NCI-H1105 treated with DMSO at 0.1 percent for 48 hours (cell line): ENCODE measurements at places on chromosomes 11 and 22.

DNA sequence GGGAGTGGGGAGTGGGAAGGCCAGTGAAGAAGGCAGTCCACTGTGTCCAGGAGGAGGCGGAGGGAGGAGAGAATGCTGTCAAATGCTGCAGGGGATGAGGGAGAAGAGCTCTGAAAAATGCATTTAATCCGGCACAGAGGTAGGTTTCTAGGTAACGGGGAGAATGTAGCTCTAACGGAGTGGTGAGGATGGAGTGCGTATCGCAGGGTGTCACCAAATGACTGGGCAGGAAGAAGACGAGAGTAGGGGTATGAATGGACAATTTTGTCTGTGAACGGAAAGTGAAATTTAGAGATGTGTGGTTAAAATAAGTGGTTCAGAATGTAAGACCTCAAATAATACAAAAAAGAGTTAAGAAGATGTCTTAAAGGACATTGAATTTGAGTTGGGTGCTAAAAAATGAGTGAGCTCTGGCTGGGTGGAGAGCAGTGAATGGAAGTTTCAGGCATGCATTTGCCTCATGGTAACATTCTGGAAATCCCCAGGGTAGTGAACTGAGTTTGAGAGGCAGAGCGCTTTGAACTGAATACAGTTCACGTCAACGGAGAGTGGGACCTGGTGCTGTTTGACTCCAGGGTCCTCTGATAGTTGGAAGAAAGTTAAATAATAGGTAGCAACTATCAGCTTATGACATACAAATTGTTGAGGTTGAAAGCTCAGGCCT is 81.3 kb upstream of the CADM1 start:
- no peak for DNase-seq

DNA sequence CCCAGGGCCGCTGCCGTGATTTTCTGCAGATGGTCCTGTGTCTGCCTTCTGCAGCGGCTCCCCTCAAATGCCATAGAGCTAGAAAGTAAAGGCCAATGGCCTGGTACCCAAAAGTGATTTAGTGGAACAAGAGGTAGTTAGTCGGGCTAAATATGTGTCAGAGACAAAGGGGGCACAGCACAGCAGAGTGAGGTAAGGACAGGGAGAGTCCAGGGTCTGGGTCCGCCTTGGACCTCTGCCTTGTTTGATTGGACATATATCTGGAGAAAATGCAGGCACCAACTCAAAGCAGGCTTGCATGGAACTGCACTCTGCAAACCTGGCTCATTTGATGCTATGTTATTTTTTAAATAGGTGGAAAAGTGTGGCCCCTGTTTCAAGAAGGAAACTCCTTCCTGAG is 249.6 kb upstream of the B3GAT1 start:
- DNase-seq: no peak

DNA sequence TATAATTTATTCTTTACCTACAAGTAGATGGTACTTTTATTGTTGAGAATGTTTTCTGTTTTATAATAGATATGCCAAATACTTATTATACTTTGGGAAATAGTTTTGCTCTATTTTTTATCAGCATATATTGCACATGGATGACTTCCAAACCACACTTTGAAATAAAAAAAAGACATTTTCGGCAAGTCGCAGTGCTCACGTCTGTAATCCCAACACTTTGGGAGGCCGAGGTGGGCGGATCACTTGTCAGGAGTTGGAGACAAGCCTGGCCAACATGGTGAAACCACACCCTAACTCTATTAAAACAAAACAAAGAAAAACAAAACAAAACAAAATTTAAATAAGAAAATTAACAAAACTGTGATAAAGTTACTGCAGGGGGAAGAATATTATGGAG is 983.9 kb upstream of the CNTN5 start:
- no peak for DNase-seq

DNA sequence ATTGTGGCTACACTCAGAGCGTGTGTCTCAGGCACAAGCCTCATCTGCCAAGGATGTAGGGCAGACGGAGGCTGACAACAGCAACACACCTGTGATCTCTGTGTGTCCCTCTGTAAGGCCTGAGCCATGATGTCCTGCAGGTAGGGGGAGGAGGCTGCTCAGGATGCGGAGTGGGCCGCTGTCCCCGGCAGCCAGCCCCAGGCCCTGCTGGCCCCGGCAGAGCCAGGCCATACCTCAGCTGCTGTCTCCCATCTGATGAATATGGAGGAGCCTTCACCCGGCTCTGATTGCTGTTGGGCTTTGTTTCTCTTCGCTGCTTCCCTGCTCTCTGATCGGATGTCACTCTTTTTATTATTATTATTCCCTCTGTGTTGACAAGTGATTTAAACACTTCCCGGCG is 83.6 kb upstream of the NCAM1 start:
- DNase-seq: no peak

- DNase-seq: peak; percentile 82
Observed at GRCh38 chr11:66068154-66068821, 1.8 kb upstream of the PACS1 start.

DNA sequence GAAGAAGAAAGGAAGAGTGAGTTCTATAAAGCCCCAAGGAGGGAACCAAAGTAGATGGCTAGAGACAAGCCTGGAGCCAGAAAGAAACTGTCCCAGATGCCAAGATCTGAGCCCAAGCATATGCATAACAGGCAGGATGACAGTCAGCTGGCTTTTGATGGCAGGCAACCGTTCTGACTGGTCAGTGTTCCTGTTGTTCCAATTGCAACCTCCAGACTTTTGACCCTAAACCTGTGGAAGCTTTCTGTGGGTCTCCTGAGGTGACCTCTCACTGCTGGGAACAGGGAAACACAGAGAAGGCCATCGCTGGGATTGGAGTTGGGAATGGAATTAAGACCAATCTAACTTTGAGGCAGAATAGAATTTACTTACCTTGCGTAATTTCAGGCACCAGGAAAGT is 21.6 kb upstream of the NNMT start:
- no peak for DNase-seq

GRCh38 chr11:34154059-34154875 is 48.8 kb downstream of the NAT10 start:
- DNase-seq: no peak

GRCh38 chr11:74033046-74033445 is 24.2 kb upstream of the UCP3 start:
- no peak for DNase-seq

- no peak for DNase-seq
Observed at GRCh38 chr22:49918911-49919881, 762 bp downstream of the CRELD2 start.

DNA sequence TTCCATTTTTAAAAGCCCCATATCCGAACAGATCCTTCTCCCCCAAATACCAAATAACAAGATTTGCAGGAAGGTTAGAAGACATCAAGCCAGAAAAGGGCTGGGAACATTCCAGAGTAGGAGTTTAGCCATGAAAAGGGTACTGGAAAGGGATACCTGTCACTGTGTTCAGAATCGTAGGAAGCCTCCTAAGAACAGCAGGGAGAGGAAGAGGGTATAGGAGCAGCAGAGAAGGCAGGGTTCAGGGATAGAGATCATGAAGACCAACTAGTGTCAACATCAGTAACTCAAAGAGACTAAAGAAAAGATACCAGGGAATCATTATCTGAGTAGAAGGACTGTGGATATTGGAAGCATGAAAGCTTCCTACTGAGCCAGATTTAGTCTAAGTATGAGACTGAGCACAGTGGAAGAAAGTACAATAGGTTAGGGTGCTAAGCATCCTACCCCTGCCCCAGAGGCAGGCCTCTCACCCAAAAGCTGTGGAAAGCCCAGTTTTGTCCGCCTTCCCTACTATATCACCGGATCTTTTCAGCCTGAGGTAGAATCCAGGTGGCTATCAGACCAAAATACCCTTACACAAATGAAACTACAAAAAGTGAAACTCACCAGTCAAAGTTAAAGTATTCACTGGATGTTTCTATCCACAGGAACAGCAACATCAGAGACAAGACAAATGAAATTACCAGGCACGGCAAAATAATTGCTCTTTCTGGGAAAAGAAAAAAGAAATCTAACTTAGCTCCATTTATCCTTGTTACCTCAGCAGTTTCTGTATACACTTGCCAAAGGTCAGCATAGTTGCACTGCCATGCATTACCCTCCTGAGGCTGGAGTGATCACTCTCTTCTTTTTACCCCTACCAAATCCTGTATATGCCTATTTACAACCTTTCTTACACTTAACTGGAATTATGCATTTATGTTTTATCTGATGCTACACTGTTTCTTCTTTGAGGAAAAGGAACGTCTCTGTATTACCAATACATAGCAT is 16.7 kb downstream of the GDPD4 start:
- DNase-seq: no peak

DNA sequence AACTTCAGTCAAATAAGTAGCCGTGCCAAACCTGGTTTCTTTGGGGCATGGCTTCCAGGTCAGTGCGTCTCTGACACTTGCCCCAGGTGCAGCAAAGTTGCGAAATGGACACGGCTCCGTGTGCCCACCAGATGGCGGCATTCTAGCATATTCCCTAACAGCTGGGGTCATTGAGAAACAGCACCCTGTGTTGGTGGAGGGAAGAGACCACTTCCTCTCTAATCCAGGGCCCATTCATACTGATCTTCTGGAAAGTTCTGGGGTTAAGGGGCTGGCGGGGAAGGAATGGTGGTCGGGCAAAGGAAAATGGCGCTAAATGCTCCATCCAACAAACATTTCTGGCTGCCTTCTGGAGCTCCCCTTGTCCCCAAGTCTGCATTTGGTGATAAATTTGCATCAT is 141.2 kb upstream of the TIMP3 start:
- DNase-seq: peak; percentile 49

DNA sequence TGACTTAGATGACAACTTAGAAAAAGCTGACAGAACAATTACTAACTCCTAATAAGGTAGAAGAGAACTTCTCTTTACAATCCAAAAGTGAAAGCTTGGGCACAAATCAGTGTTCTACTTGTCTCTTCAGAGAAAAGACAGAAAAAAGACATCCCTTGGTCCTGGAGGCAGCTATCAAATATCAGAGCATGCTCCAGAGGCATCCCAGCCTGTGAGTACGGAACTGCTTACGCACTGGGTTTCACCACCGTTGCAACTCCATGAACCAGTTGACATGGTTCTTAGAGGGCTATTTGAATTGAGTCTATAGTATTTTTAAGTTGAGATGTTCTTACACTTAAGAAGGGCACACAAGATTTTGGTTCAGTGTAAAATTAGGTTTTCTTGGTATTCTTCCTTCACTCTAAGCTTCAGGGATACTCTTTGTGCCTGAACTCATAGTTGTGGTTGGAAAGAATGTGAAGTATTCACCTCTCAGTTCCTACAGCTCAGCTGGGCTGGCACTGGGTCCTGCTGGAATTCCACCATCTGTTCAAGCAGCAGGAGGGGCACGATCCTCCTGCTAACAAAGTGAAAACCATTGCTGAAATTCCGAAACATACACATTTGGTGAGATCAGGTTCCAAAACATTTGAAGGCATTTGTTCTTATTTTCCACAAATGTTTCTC is 6.3 kb downstream of the AKIP1 start:
- DNase-seq: no peak

DNA sequence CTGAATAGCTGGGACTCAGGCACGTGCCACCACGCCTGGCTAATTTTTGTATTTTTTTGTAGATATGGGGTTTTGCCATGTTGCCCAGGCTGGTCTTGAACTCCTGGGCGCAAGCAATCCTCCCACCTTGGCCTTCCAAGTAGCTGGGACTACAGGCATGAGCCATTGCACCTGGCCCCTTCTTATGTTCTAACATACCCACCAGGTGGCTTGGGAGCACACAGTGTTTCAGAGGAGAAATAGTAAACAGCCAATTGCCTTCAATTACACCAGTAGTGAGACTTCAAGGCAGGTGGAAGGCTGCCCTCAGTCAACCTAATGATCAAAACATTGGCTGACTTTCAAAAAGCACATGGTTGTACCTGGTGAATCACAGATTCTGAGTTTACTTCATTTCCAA is 167.2 kb downstream of the SWAP70 start:
- peak; percentile 53 for DNase-seq

DNA sequence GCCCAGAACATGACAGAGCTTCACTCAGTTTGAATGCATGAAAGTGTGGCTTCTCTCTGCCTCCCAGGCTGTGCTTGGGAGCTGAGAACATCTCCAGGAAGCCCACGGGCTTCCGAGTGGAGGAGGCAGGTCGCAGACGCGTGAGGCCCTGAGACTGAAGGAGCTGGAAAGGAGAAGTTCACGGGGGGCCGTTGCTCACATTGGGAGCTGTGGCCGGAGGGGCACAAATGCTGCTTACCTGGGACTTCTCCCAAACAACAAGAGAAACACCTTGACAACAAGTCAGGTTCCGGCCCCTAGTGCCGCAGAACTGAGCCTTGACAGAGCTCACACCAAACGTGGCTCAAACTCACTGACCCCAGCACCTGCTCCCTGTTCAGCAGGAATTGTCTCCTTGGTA is 207.0 kb downstream of the BRD1 start:
- DNase-seq: no peak

DNA sequence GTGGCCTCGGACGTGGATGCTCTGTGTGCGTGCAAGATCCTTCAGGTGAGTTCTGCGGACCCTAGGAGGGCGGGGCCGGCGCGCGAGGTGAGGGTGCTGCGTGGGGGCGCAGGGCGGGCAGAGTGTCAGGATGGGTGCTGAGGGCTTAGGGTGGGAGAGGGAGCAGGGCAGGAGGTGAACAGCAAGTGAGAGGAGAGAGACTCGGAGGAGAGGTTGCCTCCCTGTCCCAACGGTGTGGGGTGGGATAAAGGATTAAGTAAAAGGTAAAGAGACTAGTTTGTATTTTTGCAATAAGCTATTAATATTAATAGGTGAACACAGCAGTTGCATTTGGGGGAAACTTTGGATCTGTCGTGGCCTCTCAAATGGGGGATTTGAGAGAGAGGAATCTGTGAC is 451 bp downstream of the CDC45 start:
- no peak for DNase-seq

- no peak for DNase-seq
Observed at GRCh38 chr22:37213941-37214730, 1.9 kb upstream of the SSTR3 start.

- no peak for DNase-seq
Observed at GRCh38 chr11:118006153-118006534, 19.9 kb downstream of the IL10RA start.

DNA sequence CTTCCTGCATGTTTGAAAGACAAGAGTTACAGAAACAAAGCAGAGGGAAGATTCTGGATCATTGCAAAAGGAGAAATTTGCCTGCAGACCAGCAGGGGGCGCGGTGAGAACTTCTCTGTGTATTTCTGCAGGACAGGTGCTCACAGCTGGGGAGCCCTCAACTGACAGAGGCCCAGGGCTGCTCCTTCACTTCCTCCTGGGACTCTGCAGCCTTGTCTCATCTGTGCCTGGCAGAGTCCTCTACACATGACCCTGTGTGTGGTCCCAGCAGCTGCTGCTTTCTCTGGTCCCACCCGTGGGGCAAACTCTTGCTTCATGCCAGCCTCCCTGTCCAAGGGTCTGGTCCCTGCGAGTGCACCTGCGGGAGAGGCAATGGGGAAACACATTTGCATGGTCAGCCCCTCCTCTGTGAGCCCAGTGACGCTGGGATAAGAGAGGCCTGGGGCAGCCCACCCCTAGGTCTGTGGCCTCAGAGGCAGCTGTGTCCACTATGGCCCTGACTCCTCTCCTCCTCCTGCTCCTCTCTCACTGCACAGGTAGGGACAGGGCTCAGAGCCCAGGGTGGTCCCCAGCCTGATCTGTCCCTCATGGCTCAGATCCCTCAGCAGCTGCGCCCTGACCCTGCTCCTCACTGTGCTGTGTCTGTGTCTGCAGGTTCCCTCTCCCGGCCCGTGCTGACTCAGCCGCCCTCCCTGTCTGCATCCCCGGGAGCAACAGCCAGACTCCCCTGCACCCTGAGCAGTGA is 43.2 kb upstream of the VPREB1 start:
- no peak for DNase-seq
